ENCODE measurements at places on chromosomes 6 and 20.

DNA sequence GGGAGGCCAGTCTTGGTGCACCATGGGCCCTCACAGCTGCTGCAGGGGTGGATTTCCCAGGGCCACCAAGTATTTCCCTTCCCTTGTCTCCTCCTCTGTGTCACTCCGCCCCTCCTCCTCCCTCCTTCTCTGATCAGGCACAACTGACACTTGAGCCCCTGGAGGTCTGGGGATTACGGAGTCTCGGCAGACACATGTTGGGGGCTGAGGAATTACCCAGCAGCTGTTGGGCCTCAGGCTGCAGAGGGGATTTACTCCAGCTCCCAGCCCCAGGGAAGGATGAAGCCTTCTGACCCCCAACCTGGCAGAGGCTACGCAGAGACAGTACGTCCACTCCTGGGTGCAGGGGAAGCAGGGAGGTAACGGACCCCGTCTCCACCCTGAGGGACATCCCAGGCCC lies 420.5 kb upstream of the SULF2 start:
- no peak for DNase-seq

DNA sequence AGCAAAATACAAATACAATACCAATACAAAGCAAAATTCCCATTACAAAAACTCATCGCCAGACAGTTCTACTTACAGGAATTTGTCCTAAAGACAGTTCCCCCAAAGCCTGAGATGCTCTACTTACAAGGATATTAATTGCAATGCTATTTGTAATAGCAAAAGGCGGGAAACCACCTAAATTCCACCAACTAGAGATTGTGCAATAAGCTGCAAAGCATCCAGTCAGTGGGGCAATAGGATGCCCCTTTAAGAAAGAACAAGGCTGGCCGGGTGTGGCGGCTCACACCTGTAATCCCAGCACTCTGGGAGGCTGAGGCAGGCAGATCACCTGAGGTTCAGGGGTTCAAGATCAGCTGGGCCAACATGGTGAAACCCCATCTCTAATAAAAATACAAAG lies 39.1 kb downstream of the FAM209B start:
- no peak for DNase-seq

DNA sequence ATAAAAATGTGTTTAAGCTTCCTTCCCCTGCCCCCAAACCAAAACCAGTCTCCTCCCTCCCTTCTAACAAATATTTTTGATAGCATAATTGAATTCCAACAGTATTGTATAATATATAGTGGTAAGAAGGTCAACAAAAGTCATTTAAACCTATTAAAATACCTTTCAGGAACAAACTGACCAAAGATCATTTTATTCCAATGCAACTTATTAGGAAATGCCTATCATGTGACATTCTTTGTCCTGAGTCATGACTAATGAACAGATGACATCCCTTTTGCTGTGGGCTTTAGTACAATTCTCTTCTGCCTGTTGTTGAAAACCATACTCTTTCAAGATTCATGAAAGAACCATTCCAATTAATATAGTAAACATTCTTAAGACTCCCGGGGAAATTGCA lies 51.5 kb upstream of the TRAF3IP2 start:
- DNase-seq, result no peak

GRCh38 chr6:114886670-114887436 lies 544.0 kb upstream of the HS3ST5 start:
- DNase-seq, result no peak

GRCh38 chr20:35870541-35871258 lies 83.6 kb downstream of the SCAND1 start:
- DNase-seq, result no peak

DNA sequence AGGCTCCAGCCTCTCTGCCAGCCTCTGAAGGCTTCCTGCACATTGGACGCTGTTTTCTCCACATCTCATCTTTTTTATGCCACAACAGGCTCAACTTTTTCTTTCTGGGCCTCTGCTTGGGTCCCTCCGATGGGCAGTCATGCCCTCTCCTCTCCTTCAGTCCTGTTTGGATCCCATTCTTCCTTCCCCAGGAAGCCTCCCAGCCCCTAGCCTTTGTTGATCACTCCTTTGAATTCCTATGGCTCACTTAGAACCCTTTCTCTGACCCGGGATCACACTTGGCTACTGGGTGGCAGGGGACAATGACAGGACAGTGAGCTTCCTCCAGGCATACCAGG lies 4.5 kb downstream of the SLA2 start:
- no peak for DNase-seq

DNA sequence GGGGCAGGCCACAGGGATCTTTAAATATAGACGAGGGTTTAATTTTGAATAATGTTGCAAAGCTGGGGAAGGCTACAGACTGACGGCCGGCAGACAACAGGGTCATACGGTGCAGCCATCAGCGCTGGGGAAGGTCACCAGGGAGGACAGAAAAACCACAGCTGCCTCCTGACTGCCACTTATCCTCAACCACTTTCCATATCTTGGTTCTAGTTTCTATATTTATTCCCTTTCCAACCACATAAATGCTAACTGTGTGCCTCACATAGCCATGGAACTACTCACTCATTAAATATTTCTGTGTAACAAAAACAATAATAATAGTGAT lies 85.7 kb upstream of the AGPAT4 start:
- no peak for DNase-seq

GRCh38 chr6:4603856-4604369 lies 172.3 kb upstream of the CDYL start:
- no peak for DNase-seq

GRCh38 chr20:59630526-59630925 lies 26.2 kb downstream of the PHACTR3 start:
- no peak for DNase-seq

GRCh38 chr20:38277285-38277684 lies 16.8 kb upstream of the KIAA1755 start:
- no peak for DNase-seq

- no peak for DNase-seq
Measured at GRCh38 chr6:158131926-158132325, 36.1 kb downstream of the SERAC1 start.

- DNase-seq, result no peak
Measured at GRCh38 chr20:8571611-8572010, 439.5 kb downstream of the PLCB1 start.

DNA sequence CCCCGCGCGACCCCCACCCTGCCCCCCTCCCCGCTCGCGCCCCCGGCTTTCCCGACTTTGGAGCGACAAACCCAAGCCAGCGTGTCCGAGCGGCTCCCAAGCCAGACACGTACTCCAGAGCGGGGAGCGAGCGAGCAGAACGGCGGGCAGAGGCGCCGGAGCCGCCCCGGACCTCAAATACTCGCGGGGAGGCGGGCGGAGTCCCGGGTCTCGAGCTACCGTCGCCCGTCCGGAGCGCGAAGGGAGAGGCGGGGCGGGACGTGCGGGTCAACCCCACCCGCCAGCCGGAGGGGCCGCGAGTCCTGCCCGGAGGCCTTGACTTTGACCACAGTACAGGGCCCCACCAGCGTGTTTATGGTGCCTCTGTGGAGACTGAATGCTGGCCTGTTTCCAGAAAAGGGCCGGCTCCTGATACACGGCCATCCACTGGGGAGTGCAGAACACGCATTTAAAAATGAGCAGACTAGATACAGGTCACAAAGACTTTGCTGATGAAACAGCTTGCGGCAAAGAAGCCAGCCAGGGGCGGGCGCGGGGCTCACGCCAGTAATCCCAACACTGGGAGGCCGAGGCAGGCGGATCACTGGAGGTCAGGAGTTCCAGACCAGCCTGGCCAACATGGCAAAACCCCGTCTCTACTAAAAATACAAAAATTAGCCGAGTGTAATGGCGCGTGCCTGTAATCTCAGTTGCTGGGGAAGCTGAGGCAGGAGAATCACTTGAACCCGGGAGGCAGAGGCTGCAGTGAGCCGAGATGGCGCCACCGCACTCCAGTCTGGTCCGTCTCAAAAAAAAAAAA lies at the start of gene SERPINB6:
SERPINB6 (minus strand) TSS at position 148 of the 799 bp plus-strand sequence. CDS start 12,235 bp downstream, outside the sequence.
- DNase-seq, result peak; percentile 87

DNA sequence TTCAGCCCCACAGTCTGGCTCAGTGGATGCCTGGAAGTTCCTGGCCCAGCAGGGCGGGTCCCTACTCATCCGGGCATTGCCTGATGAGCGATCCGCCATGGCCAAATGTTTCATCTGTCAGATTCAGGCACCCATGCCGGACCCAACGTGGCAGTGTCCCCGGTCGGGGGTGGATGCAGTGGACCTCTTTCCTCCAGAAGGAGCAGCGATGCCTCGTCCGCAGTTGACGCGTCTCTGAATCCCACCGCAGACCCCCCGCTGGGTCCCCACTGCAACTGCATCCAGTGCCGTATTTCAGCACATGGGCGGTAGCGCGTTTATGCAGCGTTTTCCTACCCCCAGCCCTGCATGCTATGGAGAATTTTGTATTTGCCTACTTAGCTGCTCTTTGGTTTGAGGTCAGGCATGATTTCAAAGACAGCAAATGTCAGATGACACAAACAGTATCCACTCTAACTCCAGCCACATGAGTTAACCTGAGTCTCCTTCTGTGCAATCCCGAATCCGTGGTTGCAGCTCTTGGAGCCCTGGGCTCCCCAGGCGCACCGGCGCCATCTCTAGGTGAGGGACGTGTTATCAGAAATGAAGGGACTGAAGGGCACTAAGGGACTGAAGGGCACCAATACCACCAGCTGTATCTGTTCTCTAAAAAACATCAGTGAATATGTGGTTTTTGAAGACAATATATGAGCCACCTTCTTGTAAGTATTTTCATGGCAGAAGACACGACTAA lies 72.6 kb upstream of the THBS2 start:
- peak; percentile 64 for DNase-seq

DNA sequence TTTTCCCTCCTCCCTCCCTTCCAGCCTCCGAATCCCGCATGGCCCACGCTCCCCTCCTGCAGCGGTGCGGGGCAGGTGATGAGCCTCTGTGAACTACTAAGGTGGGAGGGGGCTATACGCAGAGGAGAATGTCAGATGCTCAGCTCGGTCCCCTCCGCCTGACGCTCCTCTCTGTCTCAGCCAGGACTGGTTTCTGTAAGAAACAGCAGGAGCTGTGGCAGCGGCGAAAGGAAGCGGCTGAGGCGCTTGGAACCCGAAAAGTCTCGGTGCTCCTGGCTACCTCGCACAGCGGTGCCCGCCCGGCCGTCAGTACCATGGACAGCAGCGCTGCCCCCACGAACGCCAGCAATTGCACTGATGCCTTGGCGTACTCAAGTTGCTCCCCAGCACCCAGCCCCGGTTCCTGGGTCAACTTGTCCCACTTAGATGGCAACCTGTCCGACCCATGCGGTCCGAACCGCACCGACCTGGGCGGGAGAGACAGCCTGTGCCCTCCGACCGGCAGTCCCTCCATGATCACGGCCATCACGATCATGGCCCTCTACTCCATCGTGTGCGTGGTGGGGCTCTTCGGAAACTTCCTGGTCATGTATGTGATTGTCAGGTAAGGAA lies at the start of gene OPRM1:
OPRM1 (plus strand) TSS at position 10 of the 612 bp plus-strand sequence; CDS start at position 315, 305 bp downstream.
- peak; percentile 52 for DNase-seq

- no peak for DNase-seq
Measured at GRCh38 chr6:137282254-137282653, 63.1 kb upstream of the IFNGR1 start.

DNA sequence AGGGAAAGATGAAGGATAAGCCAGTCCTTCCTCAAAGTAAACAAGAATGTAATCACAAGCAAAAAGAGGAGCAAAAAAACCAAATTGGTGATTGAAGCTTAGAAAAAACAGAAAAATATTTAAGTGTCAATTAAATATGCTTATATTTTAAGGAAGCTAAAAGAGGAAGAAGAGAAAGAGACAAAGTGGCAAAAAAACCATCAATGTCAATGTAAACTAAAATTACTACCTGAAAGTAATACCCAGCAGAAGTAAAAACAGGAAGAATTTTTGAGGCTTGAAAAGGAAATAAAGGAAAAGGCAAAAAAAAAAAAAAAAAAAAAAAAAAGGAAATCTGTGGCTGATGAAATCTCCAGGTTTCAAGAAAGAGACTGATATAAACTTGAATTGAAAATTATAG lies 36.2 kb upstream of the OGFRL1 start:
- no peak for DNase-seq

- DNase-seq, result no peak
Measured at GRCh38 chr20:43895235-43895634, 19.4 kb upstream of the TOX2 start.

DNA sequence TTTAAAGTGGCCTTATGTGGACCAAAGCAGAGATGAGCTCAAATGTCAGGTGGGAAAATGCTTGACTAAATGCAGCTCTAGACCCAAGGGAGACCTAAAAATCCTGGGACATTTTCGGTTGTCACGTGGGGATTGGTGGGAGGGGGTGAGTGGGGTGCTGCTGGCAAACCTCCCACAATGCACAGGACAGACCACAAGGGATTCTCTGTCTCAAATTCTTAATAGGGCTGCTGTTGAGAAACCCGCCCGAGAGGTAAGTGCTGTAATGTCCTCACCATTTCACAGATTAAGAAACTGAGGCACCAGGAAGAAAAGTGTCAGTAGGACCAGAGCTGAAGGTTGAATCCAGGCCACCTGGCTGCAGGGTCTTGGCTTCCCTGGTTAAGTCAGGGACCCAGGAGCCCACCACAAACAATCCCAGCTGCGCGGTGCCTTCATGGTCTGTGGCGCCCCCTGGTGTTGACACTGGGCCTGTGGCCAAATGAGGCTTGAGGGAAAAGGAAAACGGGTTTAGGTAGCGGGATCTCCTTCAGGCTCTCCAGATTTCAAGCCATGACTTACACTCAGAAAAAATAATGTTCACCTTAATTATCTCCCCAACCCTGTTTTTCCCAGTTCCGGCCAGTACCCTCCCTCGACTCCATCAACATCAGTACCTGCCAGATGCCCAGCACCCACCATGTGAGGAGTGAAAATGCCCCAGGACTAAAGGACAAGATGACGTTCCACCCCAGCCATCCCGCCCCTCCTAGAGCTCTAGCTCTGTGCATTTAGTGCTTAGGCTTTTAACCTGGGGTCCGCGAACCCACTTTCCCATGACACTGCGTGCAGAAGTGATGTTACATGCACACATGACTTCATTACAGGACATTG lies 7.2 kb downstream of the HLA-G start:
- no peak for DNase-seq

DNA sequence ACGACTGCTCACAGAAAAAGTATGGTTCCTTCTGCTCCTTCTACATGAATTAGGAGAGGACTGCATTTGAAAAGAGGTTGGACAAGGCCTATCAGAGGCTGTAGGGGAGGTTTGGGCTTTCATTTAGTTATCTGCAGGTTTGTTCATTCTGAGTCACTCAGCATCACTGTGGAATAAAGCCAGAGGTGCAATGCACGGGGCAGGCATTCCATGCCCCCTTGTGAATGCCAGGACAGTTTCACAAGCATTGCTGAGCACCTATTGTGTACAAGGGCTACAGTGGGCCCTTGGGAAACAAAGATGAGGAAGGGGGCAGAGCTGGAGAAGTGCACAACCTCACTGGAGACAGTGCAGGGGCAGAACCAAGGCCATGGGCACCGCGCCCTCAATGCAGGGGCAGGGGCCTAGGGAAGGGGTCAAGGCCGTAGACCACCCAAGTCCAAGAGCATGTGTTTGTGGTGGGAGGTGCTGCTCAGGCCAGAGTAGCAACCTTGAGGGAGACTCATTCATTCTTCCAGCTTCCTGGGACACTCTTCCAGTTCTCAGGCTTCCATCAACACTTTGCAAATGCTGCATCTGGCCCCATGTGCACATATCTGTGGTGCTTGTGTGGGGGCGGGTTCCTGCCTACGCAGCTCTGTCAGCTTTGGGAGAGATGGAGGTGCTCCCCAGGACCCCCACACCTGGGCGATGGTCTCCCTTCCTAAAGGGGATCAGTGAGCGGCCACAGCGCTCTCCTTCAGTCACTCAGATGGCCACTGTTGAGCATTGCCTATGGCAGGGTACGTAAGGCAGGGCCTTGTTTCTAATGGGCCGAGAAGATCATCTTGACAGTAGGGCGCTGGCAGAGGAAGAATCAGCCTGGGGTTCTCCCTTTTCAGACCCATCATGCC lies 204.5 kb downstream of the SYNDIG1 start:
- DNase-seq, result no peak
